ENCODE measurements at places on chromosomes 1 and 21.

DNA sequence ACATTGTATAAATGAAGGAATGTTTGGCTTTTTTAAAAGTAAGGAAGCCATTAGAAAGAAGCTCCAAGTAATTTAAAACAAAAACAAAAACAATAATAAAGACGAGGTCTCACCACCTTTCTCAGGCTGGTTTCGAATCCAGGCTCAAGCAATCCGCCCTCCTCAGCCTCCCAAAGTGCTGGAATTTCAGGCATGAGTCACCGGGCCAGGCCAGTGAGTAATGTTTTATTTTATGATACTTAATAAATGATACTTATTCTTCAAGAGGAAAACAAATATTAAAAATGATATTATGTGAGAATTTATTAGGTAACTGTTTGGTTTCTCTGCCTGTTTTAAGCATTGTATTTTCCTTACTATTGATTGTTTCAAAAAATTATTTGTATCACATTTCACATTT, 201.4 kb upstream of the BRINP3 start:
- DNase-seq, result no peak

DNA sequence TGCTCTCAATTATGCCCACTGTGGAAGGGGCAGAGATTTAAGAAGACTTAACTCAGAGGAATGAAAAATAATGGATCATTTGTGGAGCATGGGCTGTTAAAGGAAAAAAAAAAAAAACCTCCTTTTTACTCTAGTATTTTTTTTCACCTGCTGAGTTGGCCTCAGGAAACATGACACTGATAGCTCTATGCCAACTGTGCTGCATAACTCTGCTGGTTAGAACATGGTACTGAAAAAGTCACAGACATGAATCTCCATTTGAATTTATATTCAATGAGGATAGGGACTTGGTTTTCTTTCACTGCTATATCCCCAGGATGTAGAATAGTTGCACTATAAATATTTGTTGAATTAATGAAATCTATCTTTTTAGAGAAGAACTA, 86.1 kb upstream of the KIAA0040 start:
- no peak for DNase-seq

GRCh38 chr1:218351391-218352074, 6.4 kb downstream of the TGFB2 start:
- DNase-seq, result no peak

- no peak for DNase-seq
Measured at GRCh38 chr1:152777510-152778137, 2.7 kb downstream of the LCE1F start.

DNA sequence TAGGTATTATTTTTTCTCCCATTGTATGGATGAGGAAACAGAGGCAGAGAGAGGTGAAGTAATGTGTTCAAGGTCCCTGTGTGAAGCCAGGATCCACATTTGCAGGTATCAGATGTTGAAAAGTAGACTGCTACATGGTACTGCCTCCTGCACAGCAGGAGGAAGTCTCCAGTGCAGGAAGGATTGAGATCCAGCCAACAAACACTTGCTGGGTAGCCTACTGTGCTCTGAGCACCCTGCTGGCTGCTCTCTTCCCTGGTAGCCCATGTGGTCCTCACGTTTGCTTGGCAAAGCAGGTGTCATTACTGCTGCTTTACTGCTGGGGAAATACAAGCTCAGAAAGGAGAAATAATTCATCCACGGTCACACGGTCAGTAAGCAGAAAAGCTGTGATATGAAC, 21.3 kb upstream of the GRIK3 start:
- no peak for DNase-seq

DNA sequence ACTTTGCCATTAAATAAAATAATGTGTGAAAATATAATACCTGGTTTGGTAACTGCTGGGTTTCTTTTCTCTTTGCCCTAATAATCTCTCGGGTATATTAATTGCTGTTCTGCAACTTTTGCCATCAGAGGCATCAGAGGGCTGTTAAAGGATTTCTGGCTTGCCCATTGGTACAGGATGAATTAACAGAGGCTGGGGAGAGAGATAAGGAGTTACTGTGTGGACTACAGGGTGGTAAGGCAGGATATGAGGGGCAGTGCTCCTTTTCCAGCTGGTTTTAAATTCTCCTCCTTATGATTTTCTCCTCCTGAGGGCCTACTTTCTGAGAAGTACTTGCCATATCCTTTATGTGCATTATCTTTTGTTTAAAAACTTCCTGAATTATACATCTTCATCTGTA, 48.3 kb downstream of the FGGY start:
- DNase-seq, result no peak

DNA sequence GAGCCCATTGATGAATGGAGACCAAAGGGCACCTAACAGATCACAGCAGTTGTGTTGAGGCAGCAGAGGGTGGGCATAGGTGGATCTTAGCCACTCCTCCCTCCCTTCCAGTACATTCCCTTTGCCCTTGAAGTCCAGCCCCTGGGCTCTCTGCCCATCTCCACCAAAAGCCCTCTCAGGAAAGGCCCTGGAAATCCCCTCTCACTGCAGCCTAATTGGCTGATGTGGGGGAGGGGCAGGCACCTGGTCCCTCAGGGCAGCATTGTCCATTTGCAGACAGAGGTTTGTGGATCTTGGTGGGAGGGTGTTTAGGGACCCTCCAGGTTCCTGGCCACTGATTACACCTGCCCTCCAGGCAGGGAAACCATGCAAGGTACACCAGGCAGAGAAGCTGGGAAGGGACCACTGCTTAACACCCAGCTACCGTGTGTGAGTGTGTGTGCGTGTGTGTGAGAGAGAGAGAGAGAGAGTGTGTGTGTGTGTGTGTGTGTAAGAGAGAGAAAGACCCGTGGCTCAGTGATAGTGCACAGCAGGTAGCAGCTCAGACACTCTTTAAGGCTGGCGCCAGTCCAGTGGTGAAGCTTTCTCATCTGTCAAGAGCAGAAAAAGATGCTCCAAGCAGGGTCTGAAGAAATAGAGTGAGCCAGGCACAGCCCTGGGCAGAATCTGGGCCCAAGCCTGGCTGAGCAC, 71.1 kb downstream of the MATN1 start:
- no peak for DNase-seq

GRCh38 chr1:2194319-2194897, at the start of gene FAAP20:
TSS of gene FAAP20 (minus strand) at chr1:2194772. CDS start at chr1:2194749, 23 bp downstream.
- peak; percentile 68 for DNase-seq

DNA sequence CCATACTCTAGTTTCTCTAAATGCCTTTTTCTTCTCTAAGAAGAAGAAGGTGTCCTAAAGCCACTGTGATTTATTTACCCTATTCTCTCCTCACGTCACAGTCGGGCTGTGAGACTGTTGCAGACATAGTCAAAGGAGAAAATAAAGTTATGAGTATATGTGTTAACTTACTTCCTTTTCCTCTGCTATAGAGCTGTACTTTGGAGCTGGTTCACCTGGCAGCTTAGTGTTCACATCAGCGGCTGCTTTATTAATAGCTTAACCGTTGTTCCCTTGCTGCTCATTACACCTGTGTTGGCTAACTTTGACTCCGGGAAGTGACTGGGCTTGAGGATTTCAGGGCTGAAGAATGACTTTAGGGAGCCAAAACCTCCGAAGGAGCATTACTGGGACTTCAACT, 3.6 kb downstream of the PFKFB2 start:
- DNase-seq, result no peak

- no peak for DNase-seq
Measured at GRCh38 chr1:21340230-21340945, 50.1 kb upstream of the ECE1 start.

DNA sequence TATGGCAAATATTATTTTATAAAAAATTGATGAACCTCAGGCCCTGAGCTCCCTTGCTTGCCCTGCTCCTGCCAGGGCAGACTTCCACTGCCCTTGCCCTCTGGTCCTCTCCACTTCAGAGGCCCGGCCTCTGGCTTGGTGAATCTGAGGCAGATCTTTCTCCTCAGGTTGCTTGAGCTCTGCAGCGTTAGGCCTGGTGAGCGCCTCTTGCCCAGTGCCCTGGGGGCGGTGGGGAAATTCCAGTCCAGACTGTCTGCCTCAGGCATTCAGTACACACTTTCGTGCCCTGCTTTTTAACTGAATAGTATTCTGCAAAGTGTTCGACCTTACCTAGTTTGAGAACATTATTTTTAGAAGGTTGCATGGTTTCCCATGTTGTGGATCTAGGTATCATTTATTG, 98.2 kb downstream of the PCBP3 start:
- DNase-seq, result no peak

DNA sequence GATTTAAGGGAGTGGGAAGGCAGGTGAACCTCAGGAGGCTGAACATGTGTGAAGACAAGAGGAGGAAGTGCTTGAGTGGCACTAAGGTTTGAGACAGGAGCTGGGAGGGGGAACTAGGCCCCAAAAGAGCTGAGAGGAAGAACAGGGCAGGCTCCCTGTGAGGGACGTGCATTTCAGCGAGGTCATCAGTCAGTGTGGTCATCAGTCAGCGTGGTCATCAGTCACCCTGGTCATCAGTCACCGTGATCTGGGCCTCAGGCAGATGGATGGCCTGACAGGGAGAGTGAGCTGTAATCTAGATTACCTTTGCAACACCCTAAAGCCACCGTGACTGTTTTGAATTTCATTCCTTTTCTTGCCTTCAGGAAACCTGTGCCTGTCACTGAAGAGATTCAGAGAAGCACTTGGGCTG, 29.1 kb downstream of the VTCN1 start:
- DNase-seq, result no peak

- DNase-seq, result no peak
Measured at GRCh38 chr1:98460136-98460535, 201.4 kb upstream of the SNX7 start.

GRCh38 chr1:208078752-208079151, 165.4 kb downstream of the PLXNA2 start:
- no peak for DNase-seq

GRCh38 chr1:4227986-4228385, 327.9 kb upstream of the C1orf174 start:
- DNase-seq, result no peak

DNA sequence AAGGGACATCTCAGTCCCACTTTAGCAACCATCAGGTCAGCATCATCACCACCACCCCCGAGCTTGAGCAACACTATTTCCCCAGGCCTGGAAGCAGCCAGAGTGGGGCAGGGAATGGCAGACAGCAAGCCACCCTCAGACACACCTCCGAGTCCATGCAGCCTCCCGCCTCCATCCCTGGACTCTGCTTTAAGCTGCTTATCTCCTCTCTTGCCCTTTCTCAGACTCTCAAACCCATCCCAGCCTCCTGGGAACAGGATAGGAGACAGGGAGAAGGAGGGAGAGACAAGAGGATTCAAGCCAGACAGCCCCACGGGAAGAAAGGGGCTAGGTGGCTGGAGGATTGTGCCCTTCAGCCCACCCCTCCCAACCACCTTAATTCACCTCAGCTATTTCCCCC, 1.7 kb downstream of the PIAS3 start:
- DNase-seq, result no peak

DNA sequence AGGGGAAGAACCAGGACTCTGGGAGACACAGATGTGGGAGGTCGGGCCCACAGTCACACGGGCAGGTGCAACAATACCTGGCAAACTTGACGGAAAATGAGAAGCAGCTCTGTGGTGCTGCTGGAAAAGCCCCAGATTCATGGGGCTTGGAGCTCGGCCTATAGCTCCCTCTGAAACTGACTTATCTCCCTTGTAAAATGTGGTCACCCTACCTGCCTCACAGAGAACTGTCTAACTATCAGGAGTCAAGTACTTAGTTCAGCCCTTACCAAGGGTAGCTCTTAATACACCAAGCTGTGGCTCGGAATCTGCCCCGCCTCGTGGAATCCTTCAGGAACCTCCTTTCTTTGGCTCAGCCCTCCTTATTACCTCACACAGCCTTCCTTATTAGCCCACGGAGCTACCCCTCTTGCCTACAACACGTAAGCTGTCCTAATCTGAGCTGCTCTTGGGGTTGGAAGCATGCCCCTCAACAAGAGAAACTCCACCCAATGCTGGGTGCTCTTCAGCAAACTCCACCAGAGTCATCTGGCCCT, 68.9 kb downstream of the MRPL37 start:
- no peak for DNase-seq

- DNase-seq, result no peak
Measured at GRCh38 chr1:68327414-68327813, 95.1 kb upstream of the WLS start.

GRCh38 chr1:188904201-188904600, 1573.5 kb downstream of the BRINP3 start:
- DNase-seq, result no peak

- DNase-seq, result no peak
Measured at GRCh38 chr1:197438010-197438790, 170.1 kb downstream of the CRB1 start.

DNA sequence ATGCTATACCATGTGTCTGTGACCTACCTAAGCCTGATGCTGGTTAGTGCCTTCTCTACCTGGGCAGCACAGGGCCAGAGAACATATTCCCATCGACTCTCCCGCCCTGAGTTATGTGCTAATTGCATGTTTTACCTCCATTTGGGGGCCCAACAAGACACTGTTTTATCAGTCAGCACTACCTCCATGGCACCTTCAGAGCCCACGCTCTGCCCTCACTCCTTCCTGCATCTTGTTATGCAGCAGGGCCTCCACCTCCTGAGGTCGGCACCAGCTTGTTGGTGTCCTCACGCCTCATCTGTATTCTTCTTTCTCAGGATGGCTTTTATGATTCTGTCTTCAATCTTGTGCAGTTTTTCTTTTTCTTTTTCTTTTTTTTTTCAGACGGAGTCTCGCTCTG, 11.9 kb downstream of the WNT9A start:
- no peak for DNase-seq

All from activated gamma-delta T cell treated with Interleukin-2 at 50 U/mL for 16 hours (primary cell).